Kidney (tissue), 22 donors: ENCODE measurements at places on chromosomes 6 and 20.

DNA sequence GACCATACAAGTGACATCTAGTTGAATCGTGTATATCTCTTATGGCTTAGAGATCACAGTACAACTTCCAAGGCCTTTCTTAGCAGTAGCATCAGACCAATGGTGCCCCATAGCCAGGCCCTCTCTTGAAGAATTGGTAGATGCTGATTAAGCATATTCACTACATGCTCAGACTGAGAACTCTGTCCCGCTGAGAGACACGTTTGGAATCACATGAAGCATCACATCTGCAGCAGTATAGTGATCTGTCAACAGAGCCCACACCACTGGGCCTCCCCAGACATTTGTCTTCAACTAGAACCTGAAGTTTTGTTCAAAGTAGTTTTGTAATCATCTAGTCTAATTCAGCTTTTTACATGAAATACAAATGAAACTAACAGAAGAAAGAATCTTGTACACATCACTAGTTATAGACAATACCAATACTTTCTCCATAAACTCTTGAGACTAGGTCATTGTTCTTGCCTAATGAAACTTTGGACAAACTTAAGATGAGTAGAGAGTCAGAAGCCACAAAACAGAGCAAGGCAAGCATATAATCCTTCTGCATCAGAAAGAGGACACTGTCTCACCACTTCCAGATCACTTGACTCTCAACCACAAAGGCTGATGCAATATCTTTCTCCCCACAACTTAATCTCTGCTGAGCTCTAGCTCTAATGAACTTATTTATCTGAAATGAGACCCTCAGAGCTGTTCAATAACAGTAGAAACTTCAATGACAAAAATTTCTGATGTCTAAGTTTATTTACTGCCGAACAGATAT lies 182.7 kb downstream of the TBX18 start:
- DNase-seq: no peak

DNA sequence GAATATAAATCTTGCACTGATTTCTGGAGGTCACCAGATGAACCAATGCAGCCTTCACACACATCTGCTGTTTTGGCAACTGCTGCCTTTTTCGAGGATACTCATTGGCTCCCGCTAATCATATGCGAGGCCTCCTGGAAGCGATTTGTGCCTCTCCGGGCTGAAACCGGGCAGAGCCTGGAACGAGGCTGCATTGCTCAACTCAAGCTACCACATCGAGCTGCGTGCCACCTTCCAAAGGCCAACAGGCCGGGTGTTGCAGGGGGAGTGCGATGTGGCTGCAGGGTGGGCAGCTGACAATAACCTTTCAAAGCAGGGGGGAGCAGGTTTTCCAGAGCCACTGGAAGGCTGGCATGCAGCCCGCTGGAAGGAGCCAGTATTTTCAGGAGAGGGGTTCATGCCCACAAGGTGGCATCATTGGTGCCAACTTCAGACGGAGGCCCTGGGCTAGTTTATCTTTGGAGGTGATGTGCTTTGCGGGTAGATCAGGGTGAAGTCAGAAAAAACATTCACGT lies 122.6 kb upstream of the IFNGR1 start:
- peak; percentile 43 for DNase-seq

DNA sequence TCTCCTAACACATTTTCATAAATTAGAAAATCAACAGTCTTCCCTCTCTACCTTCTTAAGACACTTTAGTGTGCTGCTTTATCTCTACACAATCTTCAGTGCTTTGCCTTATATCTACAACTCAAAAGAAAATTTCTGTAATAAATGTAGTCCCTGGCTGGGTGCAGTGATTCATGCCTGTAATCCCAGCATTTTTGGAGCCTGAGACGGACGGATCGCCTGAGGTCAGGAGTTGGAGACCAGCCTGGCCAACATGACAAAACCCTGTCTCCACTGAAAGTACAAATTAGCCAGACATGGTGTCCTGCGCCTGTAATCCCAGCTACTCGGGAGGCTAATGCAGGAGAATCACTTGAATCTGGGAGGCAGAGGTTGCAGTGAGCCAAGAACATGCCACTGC lies 9.7 kb upstream of the EDN1 start:
- no peak for DNase-seq

- no peak for DNase-seq
Measured at GRCh38 chr20:25252686-25253421, 5.0 kb downstream of the PYGB start.

- no peak for DNase-seq
Measured at GRCh38 chr20:17732907-17733521, 33.2 kb downstream of the BANF2 start.

DNA sequence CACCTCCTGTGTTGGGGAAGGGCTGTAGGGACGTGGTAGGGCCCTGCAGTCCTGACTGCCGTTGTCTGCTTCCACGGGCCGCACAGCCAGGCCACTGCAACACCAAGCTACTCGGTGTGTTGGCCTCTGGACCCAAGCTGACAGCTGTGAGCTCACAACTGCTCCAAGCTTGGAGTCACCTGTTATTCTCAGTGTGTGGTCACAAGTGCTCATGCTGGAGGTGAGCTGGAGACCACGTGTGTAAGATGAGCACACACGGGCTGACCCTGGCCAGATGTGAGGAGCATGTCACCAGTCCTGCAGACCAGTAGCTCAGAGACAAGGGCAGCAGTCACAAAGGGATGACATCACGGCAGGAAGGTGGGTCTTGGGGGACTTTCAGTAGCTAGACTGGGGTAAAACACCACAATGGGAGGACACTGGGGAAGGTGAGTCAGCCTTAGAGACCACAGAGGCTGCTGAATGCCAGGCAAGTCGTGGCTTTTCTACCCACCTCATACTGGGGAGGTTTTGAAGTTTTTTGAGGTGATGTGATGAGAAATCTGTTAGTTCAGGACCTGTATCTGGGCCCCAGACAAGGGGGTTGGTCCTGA lies 87.3 kb downstream of the FAM120B start:
- no peak for DNase-seq

- DNase-seq: no peak
Measured at GRCh38 chr6:20319520-20320357, 81.9 kb upstream of the E2F3 start.

DNA sequence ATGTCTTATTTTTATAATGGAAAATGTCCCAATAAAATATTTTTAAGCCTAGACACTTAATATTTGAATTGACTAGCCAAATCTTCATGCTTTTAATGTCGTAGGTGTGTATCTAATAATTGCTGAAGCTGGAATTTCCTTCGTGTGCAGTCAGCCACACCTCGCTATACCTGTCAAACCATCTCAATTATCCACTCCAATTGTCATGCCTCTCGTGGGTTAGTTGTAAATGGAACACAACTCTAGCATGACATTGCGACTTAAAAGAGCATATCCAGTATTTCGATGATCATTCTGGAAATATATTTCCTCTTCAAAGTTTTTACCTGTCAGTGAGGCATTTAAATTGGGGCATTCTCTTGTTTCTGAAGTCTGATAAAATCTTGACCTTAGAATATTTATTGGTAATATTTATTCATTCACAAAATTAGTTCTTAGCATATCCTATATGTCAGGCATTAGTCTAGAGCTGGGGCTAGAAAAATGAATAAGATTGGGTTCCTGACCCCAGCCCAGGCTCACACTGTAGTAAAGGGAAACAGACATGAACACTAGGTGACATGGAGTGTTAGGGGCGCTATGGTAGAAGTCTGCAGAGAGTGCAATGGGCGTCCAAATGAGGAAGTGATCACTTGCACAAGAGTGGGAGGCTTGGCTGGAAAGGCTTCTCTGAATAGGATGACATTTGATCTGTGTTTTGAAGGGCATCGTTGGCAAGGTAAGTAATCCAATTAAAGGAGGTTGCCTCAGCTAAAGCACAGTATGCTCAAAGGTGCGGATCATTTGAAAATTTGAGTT lies 11.0 kb upstream of the CFAP206 start:
- DNase-seq: no peak

- no peak for DNase-seq
Measured at GRCh38 chr6:154852687-154853086, 119.5 kb downstream of the SCAF8 start.

- no peak for DNase-seq
Measured at GRCh38 chr6:113636357-113636824, 220.8 kb upstream of the MARCKS start.

GRCh38 chr6:41228616-41229015 lies 467 bp downstream of the TREML4 start:
- DNase-seq: no peak

DNA sequence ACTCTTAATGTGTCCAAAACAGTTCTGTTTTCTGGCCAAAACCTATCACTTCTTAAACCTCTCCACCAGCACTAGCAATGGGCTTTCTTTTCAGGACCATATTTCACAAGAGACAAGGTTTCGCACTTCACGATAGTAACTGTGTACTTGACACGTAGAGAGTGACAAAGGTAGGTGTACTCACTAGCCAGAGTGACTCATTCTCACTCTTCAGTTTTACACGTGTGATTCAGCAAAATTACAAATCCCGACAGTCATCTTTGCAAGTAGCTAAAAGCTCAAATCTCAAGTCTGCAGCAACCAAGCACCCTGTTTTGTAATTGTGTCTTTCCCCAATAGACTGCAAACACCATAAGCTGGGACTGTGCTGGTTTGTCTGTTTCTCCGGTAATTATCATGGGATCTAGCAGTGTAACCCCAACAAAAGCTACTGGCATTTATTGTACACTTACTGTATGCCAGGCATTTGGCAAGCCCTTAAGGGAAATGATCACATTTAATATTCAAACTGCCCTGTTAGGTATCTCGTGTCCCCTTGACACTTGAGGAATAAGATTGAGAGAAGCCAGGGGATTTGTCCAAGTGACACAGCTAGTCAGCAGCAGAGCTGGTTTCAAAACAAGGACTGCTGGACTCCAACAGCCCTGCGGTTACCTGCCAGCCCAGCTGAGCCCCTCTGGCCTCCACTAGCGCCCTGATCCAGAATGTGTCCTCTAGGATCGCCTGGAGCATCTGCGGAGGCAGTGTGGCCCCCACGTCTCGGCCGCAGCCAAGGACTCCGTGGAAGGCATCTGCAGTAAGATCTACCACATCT lies 9.9 kb downstream of the PCIF1 start:
- DNase-seq: no peak

DNA sequence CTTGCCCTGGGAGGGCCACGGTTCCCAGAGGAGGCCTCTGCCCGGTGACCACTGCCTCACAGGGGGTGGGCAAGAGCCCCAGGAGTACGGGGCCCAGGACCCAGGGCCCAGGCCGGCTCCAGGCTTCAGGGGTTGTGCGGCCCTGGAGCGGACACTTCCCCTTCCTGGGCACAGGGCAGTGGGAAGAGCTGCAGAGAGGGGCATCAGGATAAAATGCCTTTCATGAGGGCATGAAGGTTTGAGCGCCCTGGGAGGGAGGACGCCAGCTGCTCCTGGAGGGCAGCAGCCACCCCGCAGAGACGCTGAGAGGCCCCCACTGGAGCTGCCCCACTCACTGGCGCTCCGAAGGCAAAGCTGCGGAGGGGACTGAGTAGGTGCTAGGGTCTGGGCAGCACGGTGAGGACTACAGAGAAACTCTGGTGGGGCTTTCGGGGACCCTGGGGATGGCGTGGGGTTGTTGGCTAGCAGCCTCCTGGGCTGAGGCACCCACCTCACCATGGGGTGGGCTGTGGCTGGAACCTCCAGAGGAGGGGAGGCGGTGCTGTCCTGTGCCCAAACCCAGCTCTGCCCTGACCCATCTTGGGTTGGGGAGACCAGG lies 10.4 kb downstream of the LAMA5 start:
- DNase-seq: no peak

DNA sequence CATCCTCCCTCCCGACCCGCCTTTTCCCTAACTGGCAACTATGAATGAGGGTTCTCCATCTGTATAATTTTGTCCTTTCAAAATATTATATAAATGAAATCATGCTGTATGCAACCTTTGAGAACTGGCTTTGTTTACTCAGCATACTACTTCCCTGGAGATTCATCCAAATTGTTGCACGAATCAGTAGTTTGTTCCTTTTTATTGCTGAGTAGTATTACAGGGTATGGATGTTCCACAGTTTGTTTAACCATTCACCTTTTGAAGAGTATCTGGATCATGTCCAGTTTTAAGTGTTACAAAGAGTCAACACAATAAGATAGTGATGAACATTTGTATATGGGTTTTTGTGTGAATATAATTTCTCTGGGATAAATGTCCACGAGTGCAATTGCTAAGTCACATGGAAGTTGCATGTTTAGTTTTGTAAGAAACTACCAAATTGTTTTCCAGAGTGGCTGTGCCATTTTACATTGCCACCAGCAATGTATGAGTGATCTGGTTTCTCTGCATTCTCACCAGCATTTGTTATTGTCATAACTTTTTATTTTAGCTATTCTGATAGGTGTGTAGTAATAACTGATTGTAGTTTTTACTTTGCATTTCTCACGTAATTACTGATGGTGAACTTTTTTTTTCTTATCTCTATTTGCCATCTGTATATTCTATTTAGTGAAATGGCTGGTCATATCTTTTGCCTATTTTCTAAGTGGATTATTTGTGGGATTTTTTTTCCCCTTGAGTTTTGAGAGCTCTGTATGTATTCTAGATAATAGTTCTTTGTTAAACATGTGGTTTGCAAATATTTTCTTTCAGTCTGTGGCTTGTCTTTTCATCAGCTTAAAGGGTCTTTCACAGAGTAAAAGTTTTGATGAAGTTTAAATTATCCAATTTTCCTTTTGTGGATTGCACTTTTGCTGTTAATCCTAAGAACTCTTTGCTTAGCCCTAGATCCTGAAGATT lies 14.4 kb upstream of the RNF24 start:
- DNase-seq: no peak

- DNase-seq: no peak
Measured at GRCh38 chr6:160036331-160036695, 67.4 kb downstream of the IGF2R start.

DNA sequence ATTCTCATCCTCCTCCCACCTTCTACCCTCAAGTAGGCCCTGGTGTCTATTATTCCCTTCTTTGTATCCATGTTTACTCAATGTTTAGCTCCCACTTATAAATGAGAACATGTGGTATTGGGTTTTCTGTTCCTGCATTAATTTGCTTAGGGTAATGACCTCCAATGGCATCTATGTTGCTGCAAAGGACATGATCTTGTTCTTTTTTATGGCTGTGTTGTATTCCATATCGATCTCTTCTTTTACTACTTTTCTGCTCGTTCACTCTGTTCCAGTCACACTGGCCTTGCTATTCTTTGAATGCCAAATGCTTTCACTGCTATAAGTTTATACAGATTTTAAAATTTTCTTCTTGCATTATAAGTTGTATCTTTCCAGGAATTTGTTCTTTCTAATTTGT lies 57.7 kb downstream of the RSPH3 start:
- no peak for DNase-seq
